Stimulated activated CD8-positive, alpha-beta memory T cell treated with anti-CD3 and anti-CD28 coated beads, Interleukin-4, amount 100 ng/mL, for 4 hours (primary cell): ENCODE measurements at places on chromosomes 11 and 22.
A peak's percentile ranks its signal among the peaks of the same experiment; 100 is the strongest.

DNA sequence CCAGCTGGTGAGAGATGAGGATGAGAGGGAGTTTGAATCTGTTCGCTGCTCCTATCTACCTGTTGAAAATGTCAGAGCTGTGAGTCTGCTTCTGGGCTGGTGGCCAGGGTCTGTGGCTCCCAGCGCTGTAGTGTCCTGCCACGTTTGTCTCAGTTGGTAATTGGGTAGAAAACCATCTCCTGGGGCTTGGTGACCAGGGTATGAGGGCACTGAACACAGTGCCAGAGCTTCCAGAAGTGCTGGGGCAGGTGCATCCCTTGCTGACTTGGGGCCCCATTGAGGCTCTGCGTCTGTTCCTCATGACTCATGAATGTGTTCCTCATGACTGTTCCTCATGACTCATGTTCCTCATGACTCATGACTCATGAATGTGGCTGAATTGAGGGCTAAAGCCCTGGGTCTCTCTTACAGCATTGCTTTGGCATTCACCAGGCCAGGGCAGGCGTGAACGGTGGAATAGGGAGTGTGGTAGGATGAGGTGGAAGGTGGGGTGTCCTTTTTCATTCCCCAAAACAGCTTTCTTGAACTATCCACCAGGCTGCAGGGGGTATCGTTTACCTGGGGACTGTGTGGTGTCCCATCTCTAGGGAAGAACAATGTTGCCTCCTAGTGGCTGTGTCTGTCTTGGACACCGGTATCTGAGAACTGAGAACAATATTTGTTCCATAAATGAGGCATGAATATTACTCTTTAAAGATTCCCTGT lies 139.5 kb downstream of the COMMD9 start:
- peak; percentile 2 for DNase-seq

DNA sequence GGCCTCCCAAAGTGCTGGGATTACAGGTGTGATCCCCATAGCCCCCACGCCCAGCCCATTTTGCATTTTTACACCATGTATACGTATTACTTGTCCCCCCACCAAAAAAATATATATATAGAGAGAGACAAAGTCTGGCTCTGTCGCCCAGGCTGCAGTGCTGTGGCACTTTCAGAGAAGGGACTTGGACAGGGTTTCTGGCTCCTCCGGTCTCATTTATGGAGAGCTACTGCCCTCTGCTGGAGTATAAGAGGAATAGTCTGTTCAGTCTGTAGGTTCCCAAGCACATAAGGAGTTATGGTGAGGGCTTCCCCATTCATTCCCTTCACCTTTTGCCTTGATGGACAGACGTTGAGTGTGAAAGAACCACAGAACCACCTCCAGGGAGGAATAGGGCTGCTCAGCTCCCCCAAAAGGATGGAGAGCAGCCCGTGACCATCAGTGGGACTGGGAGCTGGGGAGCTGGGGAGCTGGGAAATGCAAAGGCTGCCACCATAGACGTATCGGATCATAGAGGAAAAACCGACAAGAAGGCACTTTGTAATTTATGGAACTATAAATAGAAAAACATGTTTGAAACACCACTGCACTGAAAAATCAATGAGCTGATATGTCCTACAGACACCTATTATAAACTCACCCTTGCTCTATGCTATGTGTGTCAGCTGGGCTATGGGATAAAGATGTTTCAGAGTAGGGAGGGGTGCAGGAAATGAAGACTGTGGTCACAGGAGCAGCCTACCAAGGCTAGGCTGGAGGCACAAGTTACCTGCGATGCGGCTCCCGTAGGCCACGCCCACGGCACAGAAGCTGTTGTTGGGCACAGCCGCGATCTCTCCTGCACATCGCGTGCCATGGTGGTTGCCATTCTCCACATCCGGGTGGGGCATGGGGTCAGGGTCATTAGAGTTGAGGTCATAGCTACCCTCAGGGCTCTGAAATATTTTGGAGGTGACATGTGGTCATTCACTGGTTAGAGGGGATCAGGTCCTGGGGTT lies 5.2 kb downstream of the PCSK7 start:
- no peak for DNase-seq

DNA sequence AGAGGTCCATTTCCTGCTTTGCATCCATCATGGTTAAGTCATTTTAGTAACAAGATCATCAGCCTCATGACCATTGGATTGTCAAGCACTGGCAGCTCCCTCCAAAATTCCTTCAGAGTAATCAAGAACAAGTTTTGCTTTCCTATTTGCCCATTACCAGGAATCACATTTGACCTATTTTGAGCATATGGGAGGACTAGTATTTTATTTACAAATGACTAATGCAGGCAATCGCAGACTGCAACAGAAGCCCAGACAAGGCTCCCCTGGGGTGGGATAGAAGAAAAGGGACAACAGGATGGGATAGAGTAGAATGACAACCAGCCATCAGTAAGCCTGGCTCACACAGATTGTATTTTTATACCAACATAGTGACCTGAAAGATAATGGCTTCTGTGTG lies 9.1 kb downstream of the MMP10 start:
- no peak for DNase-seq

DNA sequence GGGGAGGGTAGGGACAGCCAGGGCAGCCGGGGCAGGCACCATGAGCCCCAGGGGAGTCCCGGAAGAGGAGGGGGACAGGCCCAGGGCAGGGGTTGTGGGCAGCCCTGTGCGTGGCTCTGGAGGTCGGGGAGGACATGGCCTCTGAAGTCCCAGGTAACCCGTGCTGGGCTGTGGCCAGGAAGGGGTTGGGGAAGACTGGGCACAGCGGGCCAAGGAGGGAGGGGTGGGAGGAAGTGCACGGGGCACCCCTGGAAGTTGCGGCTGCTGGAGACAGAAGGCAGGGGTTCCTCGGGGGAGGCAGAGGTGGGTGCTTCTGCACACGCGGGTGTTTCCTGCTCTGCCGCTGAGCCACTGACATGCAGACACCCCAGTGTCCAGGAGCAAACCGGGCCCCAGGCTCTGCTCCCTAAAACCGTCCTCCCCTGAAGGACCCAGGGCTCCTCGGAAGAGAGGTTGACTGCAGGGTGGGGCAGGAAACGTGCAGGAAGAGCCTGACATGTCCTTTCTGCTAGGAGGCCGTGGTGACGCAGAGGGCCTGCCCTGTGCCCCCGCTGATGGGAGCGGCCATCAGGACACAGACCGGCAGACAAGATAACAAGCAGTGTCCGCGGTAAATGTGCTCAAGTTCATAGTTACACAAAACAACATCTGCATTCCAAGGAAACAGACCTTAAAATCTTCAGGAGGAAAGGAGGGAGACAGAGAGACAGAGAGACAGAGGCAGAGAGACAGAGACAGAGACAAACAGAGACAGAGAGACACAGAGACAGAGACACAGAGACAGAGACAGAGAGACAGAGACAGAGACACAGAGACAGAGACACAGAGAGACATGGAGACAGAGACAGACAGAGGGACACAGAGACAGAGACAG lies 5.7 kb downstream of the TNNI2 start:
- no peak for DNase-seq

DNA sequence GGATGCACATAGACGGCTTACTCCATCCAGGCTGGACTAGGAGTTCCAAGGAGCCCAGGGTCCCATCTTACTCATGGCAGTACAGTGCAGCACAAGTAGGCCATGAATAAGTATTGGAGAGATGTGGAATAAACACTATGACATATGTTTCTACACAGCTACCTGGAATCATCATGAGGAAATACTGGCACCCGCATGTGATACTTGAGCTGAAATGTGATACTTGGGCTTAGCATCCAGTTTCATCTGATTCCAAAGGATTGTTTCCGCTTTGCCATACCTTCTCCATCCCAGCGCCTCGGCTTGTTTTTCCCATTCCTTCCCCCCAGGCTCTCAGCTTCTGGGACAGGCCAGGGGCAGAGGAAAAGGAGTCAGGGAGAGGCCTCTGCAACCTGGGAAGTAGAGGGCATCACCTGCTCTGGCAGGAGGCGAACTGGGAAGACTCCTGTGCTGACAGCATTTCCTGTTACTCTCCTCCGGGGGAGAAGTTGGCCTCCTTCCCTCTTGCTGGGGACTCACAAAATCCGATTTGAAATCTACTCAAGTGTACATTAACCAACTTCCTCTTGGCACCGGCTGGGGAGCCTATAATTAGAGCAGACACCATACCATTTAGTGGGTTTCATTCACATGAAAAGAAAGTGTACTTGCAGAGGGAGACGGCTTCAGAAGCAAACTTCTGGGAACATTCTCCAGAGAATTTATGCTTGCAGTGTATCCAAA lies 187.8 kb downstream of the MIAT start:
- DNase-seq = no peak

DNA sequence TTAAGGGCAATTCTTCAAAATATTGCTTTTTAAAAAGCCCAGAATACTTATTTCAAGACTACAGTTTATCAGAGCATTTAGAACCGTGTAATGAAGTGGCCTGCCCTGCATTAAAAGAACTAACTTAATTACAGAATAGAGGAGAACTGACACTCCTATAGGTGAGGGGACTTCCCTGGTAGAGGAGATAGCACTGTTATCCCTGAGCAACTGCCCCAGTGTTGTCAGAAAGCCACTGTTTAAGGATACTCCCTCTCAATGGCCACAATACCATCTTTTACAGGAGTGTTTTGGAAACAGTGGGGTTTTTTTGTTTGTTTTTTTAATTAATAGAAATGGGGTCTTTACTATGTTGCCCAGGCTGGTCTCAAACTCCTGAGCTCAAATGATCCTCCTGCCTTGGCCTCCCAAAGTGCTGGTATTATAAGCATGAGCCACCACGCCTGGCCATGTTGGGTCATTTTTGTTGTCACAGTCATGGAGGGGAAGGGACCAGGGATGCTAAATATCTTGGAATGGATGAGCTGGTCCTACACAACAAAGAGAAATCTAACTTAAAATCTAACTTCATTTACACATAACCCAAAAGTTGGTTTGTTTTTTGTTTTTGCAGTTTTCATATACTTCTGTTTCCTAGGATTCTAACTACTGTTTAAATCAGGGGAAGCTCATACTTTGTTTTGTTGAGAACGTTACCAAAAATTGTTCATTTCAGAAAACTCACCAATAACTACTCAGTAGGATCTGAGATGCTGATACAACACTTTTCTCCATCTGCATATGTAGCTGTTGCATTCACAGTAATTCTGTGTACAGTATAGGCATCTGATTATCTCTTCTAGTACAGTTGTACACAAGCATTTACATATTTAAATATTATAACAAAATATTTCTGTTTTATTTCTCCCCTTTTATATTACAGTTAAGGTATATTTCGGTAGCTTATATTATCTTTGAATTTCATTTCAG lies 8.1 kb downstream of the RPL27A start:
- DNase-seq = no peak

DNA sequence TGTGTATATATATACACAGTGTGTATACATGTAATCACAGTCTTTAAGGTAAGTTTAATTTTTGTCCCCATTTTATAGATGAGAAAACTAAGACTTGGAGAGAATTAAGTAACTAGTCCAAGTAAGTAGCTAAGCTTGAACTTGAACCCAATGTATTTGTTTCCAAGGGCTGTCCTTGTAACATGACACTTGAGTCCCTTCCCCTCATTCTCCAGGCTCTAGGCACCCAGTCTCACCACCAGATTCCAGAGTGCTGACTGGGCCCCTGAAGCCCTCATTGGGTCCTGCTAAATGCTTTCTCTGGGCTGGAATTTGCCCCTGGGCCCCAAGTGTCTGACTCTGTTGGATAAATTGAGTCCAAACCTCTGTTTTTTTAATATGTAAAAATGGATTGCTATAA lies 45.5 kb downstream of the ADM start:
- no peak for DNase-seq

DNA sequence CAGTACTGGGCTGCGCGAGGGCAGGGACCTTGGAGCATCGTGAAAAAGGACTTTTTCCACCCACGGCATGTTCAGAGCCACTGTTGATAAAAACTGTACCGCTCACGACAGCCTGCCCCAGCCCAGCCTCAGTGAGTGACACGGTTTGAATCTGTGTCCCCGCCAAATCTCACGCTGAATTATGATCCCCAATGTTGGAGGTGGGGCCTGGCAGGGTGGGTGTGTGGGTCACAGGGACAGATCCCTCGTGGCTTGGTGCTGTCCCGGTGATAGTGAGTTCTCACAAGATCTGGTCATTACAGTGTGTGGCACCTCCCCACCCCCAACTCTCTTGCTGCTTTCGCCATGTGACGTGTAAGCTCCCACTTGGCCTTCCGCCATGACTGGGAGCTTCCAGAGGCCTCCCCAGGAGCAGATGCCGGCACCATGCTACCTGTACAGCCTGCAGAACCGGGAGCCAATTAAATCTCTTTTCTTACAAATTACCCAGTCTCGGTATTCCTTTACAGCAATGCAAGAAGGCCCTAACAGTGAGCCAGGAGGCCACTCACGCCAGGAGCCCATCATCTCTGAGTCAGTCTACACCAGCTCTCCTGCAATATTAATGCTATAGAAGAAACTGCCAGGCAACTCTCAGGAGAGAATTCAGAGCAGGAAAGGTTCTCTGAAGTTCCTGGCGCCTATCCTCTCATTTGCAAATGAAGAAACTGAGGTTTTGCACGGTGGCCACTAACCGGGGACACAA lies 1.3 kb downstream of the TOLLIP start:
- no peak for DNase-seq

DNA sequence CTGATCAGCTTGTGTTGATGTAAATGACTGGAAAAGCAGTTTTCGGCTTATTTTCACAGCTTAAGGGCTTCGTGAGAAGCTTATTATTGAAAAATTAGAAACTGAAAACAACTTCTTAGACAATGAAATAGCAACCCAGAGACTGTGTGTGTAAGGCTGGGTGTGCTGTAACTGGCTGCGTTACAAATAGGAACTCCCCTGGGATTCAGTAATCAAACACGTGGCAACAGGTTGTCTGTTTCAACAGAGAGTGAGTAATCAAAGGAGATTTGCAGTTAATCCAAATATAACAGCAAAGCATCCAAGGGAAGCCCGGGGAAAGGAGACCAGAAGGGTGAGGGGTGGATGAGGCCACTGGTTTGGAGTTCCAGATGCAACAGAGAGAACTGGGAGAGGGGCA lies 19.2 kb downstream of the NTM start:
- no peak for DNase-seq

- no peak for DNase-seq
Observed at GRCh38 chr22:19755722-19756287, 4.8 kb upstream of the TBX1 start.

GRCh38 chr11:112993808-112994207 lies 32.6 kb downstream of the NCAM1 start:
- DNase-seq = no peak

- DNase-seq = no peak
Observed at GRCh38 chr11:63775191-63775590, 6.6 kb upstream of the ZFTA start.

DNA sequence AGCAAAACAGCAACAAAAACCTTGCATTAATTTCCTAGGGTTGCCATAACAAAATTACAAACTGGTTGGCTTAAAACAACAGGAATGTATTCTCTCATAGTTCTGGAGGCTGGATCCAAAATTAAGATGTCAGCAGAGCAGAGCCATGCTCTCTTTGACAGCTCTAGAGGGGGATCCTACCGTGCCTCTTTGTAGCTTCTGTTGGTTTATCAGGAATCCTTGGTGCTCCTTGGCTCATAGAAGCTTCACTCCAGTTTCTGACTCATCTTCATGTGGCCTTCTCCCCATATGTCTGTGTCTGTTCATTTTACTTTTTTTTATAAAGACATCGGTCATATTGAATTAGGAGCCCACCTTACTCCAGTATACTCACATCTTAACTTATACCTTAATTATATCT lies 90.5 kb upstream of the POU2AF2 start:
- DNase-seq = no peak
